ENCODE measurements at places on chromosomes 7 and 10.
A peak's percentile ranks its signal among the peaks of the same experiment; 100 is the strongest.

GRCh38 chr10:115879372-115880089, 393.5 kb downstream of the GFRA1 start:
- no peak for DNase-seq

DNA sequence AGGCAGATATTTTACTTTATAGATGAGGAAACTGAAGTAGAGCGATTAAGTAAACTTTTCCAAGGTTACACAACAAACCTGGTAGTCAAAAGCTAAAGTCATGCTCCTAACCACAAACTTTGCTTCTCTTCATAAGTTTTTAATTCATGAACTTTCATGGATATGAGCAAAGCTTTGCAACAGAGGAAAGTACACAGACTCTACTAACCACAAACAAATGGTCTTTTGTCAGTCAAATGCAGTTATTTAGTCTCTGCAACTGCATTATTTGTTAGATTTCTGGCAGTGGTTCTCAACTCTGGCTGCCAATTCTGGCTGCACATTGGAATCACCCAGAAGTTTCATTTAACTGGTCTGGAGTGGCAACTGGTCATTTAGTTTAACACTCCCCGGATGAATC, 140.6 kb upstream of the TMEM168 start:
- DNase-seq, result no peak

- DNase-seq, result no peak
Observed at GRCh38 chr10:70683940-70684339, 11.6 kb downstream of the ADAMTS14 start.

DNA sequence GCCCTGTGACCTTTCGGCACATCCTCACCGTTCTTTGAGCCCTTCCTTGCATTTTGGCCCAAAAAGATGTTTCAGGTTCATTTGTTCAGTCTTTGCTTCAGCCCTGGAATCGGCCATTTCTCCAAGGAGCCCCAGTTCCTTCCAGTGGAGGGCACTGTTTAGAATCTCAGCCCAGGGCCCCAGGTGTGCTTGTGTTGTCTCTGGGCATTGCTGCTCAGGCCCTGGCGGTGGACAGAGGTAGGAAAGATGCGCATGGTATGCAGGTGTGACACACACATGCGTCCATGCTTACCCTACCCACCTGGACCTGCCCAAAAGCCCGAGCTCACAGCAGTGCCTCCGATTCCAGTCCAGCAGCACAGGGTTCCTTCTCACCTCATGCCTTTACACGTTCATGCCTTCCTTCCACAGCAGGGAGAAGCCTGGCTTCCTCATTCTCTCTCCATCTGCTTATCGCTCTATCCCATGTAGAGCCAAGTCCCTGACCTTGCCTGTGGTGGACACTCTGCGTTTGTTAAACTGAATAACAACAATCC, 70.6 kb downstream of the LHPP start:
- DNase-seq, result no peak

- DNase-seq, result no peak
Observed at GRCh38 chr7:155143381-155143780, 73.3 kb downstream of the HTR5A start.

GRCh38 chr10:33708561-33708960, 374.1 kb upstream of the NRP1 start:
- DNase-seq, result no peak

DNA sequence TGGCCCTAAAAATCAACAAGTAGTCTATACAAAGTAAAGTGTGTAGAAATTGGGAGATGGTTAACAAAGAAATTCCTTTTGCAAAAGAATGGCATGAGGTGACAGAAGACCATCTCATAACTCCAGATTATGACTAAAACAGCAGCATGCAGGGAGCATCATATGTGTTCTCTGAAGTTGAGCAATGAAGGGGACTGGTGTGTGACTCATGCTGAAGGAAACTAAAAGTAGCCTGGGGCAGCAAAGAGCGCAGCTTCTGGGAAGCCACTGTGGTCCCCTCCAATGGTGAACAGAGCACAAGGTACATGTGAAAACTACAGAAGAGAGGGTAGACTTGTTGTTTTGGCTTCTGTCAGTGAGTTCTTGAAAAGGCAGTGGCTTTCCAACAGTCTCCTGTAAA, 133.4 kb downstream of the MACC1 start:
- peak; percentile 5 for DNase-seq

GRCh38 chr10:33735464-33735923, 401.0 kb upstream of the NRP1 start:
- no peak for DNase-seq

DNA sequence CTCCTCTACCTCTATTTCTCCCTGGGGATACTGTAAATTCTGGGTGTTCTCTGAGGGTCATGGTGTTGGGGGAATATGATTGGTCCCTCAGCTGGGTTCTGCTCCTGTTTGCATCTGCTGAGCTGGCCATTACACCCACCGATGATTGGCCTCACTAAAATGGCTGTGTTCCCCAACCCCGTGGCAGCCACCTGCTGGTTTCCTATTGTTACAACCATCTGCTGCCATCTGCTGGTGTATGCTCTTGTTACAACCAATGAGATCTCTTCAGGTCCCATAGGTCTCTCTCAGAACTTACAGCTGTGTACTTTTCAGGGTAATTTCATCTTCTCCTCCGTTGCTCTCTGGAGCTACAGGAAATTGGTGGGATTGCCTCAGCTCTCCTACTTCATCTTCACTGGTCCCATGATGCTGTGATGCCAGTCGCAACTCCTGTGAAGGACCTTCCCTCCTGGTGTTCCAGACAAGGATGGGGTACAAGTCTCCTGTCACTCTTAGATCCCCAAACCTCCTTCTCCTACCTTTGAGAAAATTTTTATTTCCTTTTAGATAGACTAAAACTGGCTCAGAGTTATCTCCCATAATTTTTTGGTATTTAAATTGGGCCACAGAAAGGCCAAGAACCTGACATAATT, 303.5 kb upstream of the SMIM30 start:
- DNase-seq, result peak; percentile 91

- peak; percentile 25 for DNase-seq
Observed at GRCh38 chr7:44631458-44632115, 25.2 kb downstream of the OGDH start.

GRCh38 chr10:28788252-28788651, 110.9 kb downstream of the BAMBI start:
- peak; percentile 5 for DNase-seq

- no peak for DNase-seq
Observed at GRCh38 chr7:87151729-87152111, 533 bp upstream of the DMTF1 start.

- no peak for DNase-seq
Observed at GRCh38 chr10:70528741-70529362, 50.3 kb downstream of the PALD1 start.

DNA sequence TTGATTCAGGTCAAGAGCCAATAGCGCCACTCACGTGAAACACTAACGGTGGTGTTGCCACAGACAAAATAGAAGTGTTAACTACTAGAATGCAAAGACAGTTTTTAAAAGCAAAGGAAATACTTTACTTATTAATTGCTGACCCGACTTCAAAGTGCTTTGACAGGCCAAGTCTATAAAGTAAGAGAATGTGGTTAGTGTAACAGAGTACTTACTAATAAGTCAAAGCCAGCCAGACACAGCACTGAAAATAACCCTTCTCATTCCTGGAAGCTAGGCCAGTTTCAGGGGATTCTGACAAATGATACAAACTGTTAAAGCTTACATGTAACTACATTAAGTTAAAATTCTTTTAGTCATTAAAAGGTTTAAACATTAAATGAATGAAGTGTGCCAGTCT, 50.3 kb downstream of the ENO4 start:
- DNase-seq, result no peak

- DNase-seq, result no peak
Observed at GRCh38 chr10:95411635-95412034, 120.8 kb upstream of the PDLIM1 start.

DNA sequence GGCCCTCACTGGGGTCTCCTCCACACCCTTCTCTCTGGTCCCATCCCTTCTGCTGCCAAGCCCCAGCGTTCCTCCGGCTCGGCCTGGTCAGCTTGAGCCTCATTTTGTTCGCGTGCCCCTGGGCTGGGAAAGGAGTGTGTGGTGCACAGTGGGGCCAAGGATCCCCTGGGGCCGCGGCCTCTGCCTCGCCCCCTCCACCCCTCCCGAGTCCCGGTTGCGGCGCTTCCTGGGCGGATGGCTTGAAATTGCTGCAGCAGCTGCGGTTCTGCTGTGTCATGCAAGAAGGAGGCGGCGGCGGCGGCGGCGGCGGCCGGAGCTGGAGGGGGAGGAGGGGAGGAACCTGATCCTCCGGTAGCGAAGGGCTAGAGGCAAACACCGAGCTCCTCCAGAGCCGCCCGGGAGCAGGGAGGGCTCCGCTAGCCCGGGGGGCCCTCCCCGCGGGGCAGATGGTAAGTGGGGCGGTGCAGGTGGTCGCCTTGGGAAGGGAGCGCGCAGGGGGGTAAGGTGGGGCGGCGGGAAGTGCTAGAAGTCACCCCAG, 217.8 kb upstream of the MKLN1 start:
- DNase-seq, result peak; percentile 84

DNA sequence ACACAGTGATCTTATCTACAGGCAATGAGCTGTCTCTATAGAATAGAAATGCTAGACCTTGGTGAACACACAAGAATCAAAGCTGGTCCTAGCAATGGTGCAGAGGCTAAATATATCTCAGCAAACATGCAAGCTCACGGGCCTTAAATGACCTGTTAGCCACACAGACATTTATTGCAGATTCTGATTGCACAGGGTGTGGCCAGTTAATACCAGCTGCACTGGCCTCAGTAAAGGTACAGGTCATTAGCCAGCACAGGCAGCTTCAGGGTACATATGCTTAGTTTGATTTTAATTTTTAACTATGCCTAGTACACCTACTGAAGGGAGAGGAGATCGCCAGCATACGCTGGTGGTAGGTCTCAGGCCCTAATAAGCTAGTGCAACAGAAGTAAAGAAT, 265.4 kb upstream of the DGKB start:
- DNase-seq, result no peak

DNA sequence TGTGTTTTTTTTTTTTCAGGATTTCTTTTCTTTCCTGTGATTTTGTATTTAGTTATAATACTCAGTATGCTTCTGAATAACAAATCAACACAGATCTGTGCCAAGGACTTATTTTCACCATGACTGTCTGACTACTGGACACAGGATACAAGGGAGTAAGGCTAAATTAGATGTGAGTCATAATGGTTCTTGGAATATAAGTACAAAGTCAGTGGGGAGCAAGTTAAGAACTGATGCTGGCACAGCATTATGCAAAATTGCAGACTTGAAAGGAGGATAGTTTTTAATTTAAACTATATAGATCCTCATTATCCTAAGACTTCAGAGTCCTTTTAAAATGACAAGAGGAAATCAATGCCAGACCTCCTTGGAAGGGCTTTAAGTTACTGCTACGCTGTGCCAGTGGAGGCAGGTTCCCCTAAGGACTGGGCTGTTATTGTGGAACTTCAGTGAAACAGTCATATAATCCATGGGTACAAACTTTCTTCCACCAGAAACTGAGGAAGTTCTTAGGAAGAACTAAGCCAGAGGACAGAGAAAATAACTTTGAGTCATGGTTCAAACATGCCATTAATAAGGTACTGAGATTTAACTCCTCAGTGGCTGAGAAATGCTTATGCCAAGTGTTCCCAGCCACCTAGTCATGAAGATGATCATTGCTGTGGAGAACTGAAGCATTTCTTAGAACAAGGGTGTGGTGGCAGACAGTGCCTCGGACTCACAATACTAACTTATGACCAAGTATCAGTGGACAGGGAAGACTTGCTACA, 531.2 kb downstream of the HTR7 start:
- DNase-seq, result no peak

DNA sequence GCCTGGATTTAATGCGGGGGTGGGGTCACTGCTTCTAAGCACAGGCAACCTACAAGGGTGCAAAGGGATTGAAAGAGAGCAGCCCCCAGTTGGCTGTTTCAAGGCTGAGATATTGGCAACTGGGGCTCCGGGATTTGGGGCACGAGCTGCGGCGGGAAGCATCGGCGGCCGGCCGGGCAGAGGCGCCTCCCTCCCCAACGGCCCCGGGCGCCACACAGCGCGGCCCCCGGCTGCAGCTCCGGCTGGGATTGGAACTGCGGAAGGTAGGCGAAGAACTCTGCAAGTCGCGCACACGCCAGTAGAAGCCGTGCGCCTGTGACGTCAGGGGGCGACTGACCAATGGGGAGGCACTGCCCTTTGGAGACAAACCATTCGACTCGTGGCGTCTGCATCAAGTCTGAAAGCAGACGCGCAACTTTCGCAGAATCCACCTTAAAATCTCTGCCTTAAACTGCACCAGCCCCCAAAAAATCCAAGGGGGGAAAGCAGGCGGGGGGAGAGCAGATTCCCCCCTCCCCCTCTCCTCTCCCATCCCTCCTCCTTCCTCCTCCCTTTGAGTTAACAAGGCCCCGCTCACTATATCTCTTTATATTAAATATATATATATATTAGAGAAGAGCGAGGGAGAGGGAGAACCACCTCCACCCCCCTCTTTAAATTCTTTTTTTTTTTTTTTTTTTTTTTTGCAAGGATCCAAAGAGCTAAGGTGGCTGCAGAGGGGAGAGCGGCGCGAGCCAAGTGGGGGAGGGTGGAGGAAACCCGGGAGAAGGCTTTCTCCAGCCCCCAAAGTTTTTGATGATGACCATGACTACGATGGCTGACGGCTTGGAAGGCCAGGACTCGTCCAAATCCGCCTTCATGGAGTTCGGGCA, at the start of gene DLX6:
TSS of gene DLX6 (plus strand) at position 371 of the 872 bp plus-strand sequence. CDS start at position 796, 425 bp downstream.
- peak; percentile 65 for DNase-seq

Data from activated naive CD4-positive, alpha-beta T cell treated with anti-CD3 and anti-CD28 coated beads for 36 hours (primary cell).